ENCODE measurements at places on chromosomes 6 and 20. TPM values are rescaled to one million over a fixed set of nuclear protein-coding genes. Genes with fewer than 3 reads are reported as not detected.
A peak's percentile ranks its signal among the peaks of the same experiment; 100 is the strongest.

The PXMP4 gene
- 17.9 TPM for total RNA-seq

The PRDM1 gene
- total RNA-seq = 16.9 TPM

The BNIP5 gene
- 7.4 TPM for total RNA-seq

The MUC22 gene
- total RNA-seq = not detected

The IP6K3 gene
- total RNA-seq = 0.26 TPM

The PROKR2 gene
- total RNA-seq = not detected

The ULBP1 gene
- 0.09 TPM for total RNA-seq

The MMP24 gene
- total RNA-seq = 1.6 TPM

The CCM2L gene
- total RNA-seq = 5.6 TPM

The C4B gene
- 155 TPM for total RNA-seq

The TENT5A gene
- 26.6 TPM for total RNA-seq

The ABHD16B gene
- total RNA-seq = not detected

The SPINT4 gene
- not detected for total RNA-seq

- DNase-seq = no peak
Measured at GRCh38 chr6:158661156-158661685, 11.4 kb downstream of the SYTL3 start.

DNA sequence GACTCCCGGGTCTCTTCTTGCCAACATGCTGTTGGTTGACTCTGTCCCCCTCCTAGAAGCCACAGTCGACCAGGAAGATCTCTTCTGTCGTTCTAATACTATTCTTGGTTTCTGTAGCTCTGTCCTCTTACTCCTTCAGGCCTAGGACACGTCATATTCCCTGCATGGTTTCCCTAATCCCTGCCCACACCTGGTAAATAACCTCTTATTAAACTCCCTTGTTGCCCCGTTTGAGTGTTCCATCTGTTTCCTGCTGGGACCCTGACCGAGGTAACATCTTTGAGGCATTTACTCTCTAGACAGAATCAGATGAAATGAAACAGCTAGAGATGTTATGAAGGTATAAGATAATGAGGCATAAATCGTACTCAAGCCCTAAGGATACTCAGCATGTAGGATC is 68.1 kb downstream of the PLCB4 start:
- DNase-seq = no peak

- DNase-seq = peak; percentile 79
Measured at GRCh38 chr6:149840345-149841075, 23.6 kb downstream of the LRP11 start.

DNA sequence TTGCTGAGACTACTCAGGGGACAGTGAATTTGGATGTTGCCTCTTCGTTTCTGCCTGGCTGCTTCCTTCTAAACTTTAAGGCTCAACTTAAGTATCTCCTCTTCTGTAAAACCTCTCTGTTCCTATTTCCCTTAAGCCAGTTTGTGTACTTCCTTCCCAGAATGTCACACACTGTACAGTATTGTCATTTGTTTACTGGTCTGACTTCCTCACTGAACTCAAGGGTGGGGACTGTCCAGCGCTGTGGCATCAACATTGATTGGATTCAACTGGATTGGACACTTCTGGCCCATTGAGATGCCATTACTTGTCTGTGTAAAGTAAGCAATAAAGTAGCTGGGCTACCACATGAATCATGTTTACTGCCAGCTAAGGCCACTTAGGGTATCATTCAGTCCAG is 69.7 kb downstream of the ANKS1A start:
- DNase-seq = no peak

DNA sequence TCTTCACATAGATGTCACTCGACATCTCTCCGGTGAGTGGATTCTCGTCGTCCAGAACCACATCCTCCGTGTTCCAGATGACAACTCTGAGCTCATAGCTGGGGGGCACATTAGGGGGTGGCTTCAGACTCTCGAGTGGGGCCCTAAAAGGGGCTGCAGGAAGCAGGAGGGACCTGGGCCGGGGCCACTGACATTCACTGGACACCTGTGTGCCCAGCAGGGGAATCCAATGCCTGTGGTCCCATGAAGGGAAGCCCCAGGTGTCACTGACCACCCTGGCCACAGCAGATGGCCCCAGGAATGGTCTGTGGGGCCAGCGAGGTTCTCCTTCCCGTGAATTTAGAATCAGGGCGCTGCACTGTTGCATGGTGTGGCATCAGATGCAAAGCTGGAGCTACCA is 18.7 kb downstream of the ERGIC3 start:
- no peak for DNase-seq

GRCh38 chr6:144053601-144054000 is 41.8 kb downstream of the SF3B5 start:
- no peak for DNase-seq

DNA sequence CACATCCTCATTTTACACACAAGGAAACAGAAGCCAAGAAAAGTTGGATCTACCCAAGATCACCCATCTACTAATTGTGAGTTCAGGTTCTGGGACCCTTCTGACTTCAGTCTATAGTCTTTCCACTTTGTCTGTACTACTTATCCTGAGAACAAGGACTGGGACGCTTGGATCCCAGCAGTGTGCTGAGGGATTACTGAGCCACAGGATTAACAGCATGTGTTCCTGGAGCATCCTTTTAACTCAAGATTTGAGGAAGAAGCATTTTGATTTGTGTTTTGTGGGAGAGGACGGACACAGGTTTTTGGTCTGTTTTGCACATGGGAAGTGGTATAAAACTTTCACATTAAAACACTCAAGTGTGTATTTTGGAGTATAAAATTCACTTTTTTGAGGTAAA is 4.4 kb downstream of the ENPP4 start:
- DNase-seq = no peak

GRCh38 chr6:17012421-17013225 is 89.2 kb upstream of the STMND1 start:
- DNase-seq = peak; percentile 23

GRCh38 chr6:137767911-137768690 is 99.0 kb upstream of the TNFAIP3 start:
- no peak for DNase-seq

- DNase-seq = no peak
Measured at GRCh38 chr20:37933786-37934633, 31.1 kb downstream of the VSTM2L start.

GRCh38 chr20:25247956-25248785 is at the start of gene PYGB:
TSS of gene PYGB (plus strand) at chr20:25248085. CDS start at chr20:25248179, 94 bp downstream.
- peak; percentile 74 for DNase-seq

DNA sequence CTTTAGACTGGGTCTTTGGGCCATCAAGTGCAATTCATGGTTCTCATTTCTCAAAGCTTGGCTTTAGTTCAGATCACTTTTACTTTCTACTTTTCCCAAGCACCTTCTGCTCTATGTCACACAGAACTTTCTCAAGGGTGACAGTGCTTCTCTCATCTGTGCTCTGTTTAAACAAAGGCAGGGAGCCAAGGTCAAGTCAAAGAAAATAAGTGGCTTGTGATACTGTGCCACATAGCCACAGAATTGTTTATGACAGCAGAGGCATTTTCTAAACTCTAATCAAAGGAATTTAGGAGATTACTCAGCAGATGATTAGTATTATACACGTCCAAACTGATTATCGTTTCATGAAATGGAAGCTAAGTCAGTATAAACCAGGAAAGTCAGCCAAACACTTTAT is 348.0 kb downstream of the HDGFL1 start:
- no peak for DNase-seq

DNA sequence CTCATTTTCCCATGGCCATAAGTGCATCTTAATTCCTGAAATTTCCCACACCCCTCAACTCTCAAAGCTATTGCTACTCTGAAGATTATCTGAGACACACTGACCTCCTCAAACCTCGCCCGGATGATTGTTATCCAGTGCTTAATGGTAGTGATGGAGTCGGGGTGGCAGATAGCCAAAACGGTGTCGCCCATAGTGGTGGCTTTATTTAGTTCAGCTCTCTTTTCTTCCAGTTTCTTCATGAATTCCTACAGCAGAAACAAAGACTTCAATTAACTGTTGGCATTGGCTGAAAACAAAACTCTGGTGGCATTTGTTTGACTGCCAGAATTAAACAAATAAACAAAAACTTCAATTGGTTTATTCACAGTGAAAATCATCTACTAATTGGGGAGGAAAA is 165.4 kb downstream of the DST start:
- no peak for DNase-seq

DNA sequence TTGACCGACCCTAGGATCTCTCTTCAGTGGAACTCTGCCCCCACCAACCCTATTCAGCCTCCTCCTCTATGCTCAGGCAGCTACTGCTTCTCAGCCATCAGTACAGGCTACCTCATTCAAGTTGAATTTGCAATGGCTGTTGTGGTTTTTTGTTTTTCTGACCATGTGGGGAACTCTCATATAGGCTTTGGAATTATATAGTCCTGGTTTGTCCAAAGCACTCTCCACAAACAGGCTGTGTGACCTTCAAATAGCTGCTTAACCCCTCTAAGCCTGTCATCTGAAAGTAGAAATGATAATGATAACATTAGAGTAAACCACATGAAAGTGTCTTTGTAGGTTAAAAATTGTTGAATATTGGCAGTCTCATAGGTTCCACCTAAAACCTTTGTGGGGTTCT is 80.3 kb downstream of the UNC5CL start:
- no peak for DNase-seq

DNA sequence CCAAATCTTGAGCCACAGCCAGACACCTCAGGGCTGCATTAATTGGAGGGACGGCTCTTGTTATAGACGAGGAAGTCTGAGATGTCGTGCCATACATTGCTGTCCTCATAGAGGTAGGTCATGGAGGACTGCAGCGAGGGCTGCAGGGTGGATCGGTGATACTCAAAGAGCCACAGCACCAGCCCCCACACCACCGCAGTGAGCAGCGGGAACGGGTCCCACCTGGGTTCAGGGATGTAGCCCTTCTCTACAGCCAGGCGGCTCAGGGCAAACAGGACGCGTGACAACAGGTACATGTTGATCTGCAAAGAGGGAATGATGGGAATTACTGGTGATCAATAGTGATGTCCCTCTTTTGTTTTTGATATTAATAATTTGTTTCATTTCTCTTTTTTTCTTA is 12.4 kb downstream of the PXMP4 start:
- DNase-seq = no peak

DNA sequence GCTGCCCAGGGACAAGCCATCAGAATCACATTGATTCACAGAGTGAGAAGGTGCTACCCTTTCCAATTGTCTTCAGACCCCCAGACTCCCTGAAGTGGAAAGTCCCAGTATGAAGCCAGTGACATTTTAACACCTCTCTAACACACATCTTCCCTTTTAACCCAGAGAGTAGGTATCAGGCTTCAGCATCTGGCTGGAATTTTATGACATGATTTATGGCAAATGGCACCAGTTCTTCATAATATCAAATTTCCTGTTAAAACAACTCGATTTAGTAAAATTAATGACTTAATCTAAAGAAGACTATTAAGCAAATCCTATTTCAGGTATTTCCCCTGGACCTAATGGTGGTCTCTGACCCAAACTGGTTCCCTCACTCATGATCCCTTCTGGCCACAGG is 25.0 kb downstream of the KCNB1 start:
- DNase-seq = no peak

DNA sequence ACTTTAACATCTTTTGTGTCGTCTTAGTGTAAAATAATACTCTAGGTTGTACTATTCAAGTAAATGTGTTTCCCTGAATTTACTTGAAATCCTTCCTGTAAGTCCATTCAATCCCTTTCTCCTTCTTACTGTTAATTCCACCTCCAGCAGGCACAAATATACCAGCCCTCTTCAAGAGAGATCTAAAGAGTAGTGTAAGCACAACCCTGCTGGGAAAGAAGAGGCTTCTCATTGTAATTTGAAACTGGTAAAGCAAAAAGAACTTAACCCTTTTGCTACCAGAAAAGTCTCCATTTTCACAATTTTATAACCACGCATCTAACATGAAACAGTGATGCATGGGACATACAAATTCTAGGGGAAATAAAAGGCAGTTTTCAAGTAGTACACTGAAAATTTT is at the start of gene BMP5:
BMP5 (minus strand) TSS at position 191 of the 400 bp plus-strand sequence. CDS start 725 bp downstream, outside the sequence.
- DNase-seq = no peak

GRCh38 chr20:46135856-46136633 is 17.9 kb downstream of the CD40 start:
- no peak for DNase-seq

DNA sequence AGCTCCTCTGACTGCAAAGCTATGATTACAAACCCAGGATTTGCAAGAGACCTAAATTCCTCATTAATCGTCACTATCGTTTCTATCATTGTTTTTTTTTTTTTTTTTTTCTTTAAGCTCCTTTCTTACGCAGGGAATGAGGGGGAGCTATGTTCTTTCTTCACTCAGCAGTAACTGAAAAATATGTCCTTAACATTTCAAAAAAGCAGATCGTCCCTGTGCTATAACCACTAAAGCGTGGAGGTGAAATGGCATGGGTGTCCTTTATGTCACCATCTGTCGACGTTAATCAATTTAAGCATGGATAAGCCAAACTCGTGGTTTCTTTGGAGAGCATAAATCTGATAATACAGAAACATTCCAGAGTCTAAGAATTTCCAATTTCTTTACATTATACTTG is 67.9 kb upstream of the TRAF3IP2 start:
- DNase-seq = no peak

DNA sequence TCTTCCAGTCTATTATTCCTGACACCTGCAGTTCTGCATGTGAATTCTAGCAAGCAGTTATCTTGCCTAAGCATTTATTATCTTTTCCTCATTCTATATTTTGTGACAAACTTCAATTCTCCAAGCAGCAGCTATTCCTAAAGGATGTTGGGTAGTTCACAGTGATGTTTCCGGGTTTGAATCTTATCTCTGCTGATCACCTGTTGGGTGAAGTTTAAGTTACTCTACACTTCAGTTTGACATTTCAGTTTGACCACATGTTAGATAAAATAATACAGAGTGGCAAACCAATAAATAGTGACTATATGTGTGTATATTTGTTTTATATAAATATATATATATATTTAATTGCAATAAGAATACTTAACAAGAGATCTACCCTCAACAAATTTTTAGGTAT is 168.6 kb downstream of the ADGRG6 start:
- no peak for DNase-seq

DNA sequence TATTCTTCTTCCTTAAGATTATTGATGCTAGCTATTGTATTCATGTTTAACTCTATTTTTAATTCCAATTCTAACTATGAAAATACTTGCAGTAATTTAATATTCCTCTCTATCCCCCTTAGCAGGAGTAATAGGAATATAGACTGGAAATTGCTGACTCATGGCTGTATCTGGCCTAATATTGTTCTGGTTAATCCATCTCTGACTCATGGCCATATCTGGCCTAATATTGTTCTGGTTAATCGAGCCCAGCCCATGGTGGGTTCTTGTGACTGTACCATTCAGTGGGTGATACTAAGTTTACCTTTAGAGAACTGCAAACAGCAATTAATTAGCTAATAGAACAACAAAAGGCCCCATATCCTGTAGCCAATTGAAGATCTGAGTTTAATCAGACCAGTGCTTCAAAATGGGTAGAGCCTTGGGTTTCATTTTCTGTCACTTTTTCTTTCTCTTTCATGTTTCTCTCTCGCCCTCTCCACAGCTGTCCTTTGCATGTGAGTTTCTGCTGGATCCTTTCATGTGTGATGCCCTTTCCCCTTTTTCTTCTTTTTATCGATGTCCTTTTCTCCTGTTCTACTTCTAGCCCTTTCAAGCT is 50.6 kb downstream of the SLC22A3 start:
- DNase-seq = no peak
